Fibroblast of villous mesenchyme (primary cell): ENCODE measurements at places on chromosomes 6 and 20.

DNA sequence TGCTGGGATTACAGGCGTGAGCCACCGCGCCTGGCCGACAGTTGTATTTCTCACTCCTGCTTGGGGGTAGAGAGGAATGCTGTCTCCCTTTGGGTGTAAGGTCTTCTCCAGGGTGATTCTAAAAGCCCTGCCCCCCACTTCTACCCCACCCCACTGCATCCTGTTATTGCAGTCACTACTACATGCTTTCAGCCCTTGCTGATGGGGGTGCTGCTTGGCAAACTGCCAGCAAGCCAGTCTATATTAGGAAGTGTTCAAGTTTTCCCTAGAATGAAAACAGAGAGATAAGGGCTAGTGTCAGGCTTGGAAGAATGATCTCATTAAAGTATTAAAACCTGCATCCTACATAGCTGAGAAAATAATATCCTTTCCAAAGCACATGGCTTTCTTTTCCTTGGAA lies 31.3 kb downstream of the TTI1 start:
- DNase-seq = peak; percentile 28

DNA sequence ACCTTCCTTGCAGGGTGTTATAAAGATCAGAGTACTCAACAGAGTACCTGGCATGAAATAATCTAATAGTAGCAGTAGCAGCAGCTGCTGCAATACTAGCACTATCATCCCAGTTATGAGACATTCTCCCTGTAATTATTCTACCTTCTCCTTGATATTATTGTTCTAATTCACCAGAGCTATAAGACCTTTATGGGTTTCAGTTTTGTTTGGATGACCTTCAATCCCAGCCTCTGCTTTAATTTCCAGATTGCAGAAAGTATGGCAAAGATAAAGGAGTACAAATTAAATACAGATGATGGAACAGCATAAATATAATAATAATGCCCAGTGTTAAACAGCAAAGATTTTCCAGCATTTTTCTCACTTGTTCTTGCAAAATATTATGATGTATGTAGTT lies 150.5 kb upstream of the MYLIP start:
- DNase-seq = no peak

GRCh38 chr6:5898563-5898962 lies 108.2 kb downstream of the NRN1 start:
- no peak for DNase-seq

DNA sequence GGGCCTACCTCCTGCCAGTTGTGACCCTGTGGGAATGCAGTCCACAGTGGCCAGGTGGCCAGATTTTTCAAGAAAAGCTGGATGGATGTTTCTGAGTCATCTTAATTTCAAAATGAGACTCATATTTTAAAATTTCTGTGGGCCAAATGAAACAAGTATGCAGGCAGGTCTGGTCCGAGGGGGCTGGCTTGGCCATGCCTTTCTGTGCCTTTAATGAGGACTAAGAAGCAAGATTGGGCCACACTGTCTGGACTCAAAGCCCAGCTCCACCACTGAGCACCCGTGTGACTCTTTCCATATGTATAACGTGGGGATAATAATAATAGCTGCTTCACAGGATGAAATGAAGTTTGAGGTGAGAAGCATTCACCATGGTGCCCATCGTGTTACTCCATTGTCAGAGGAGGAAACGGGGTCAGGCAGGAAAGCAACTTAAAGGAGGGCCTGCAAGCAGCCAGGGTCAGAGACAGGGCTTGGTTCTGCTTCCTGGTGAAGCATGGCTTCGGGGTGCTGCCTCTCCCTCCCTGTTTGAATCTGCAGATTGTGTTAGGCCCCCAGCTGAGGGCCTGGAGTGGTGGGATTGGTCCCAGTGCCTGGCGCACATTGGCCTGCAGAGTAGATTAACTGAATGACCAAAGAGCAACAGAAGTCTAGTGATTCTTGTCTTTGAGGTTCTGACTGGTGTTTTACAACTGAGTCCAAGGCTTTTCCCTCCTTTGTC lies 3.8 kb downstream of the SOX12 start:
- DNase-seq = no peak

GRCh38 chr20:61997891-61998290 lies 67.8 kb downstream of the TAF4 start:
- no peak for DNase-seq

- peak; percentile 23 for DNase-seq
These were observed 7.1 kb downstream of the TDP2 start for GRCh38 chr6:24659561-24659960.

- peak; percentile 60 for DNase-seq
These were observed 44.1 kb upstream of the CTAGE9 start for GRCh38 chr6:131754715-131755567.

GRCh38 chr6:169700296-169700695 lies 1.5 kb downstream of the WDR27 start:
- DNase-seq = peak; percentile 67

GRCh38 chr6:1383729-1384548 lies 5.4 kb upstream of the FOXF2 start:
- no peak for DNase-seq

- peak; percentile 81 for DNase-seq
These were observed 8.6 kb upstream of the HECA start for GRCh38 chr6:139126255-139126654.

DNA sequence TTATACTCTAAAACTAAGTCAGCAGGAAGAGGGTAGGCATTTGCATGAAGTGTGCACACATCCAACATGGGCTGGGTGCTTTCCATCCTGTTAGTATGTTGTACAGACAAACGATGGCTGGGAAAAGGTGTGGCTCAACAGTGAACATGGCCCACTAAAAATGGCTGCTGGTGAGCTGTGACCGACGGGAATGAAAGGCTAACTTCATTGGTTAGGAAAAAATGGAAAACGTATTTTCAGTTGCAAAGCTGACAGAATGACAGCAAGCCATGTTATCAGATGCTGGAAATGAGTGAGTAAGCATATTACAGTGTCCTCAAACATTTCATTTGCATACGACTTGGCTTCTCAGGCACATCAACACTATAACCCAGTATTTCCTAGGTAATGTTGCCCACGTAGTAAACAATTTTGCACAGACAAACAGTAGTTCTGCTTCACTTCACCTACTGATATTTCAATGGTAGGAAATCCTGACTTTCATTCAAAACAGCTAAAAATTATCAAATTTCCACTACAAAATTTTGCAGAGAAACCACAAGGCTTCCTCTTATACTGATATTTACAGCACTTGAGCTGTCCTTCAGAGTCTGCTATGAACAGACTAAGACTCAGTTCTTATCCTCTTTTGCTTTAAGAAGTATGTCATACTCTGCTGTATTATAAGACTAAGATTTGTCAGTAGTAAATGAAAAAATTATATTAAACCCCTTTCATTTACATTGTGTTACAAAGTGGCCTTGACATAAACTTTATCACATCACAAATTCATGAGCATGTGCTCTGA lies 98.9 kb downstream of the IRF4 start:
- no peak for DNase-seq

- DNase-seq = peak; percentile 51
These were observed 96.4 kb upstream of the DUSP22 start for GRCh38 chr6:195861-196360.

DNA sequence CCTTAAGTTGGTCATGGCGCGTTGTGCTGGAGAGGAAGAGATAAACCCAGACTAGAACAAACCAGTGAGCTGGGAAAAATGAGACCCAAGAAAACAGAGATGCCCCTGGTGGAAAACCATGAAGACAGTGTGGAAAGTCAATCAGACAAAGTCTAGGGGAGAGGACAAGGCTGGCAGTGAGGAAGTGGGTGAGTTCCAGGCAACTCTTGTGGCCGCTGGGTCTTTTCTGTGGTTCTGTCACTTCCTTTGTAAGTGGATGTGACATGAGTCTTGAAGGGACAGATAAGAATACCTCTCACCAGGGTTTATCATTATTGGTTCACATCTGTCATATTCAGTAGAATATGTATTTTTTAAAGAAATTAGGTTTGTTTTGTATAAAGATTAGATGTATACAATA lies 738.4 kb downstream of the DHX35 start:
- DNase-seq = no peak

DNA sequence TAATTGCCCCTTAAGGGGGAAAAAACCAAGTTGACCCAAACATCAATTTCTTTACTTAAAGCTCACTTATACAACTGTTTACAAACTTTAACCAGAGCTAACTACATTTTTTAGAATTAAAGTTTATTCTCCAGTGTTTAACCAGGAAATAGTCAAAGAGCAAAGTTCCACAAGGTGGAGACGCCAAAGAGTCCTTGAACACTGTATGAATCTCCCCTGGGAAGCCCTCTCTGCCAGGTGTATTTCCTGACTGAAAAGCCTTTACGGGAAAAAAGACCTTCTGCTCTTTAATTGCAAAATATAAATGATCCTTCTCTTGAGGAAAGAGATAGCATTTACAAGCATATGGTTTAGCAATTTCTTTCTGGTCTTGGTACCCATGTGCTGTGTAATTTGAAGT lies 36.2 kb downstream of the BTBD9 start:
- DNase-seq = no peak
